ENCODE measurements at places on chromosomes 7 and 10. TPM values are rescaled to one million over a fixed set of nuclear protein-coding genes. Genes with fewer than 3 reads are reported as not detected.

The MOGAT3 gene
- not detected for total RNA-seq

The ANK3 gene
- total RNA-seq: 19.6 TPM

The HTR7 gene
- 18.0 TPM for total RNA-seq

The SLC26A5 gene
- not detected for total RNA-seq

The UPK3B gene
- 3.9 TPM for total RNA-seq

The NACAD gene
- total RNA-seq: 0.41 TPM

The PDZD7 gene
- 7.0 TPM for total RNA-seq

The FOXL3 gene
- not detected for total RNA-seq

The CHAT gene
- not detected for total RNA-seq

The NANOS1 gene
- 9.7 TPM for total RNA-seq

The PRSS1 gene
- total RNA-seq: not detected

The TLL2 gene
- 0.32 TPM for total RNA-seq

The AGAP3 gene
- total RNA-seq: 63.6 TPM

The CREM gene
- total RNA-seq: 57.3 TPM

The LRRC17 gene
- 5.0 TPM for total RNA-seq

The SMC3 gene
- 59.4 TPM for total RNA-seq

The SFR1 gene
- total RNA-seq: 5.7 TPM

The CCL26 gene
- total RNA-seq: 0.88 TPM

The SPAM1 gene
- total RNA-seq: not detected

The NODAL gene
- not detected for total RNA-seq

The AGAP4 gene
- total RNA-seq: 11.7 TPM

The CLRN3 gene
- total RNA-seq: not detected

The ODAD2 gene
- 1.8 TPM for total RNA-seq

The C7orf57 gene
- 0.32 TPM for total RNA-seq

The HPS6 gene
- total RNA-seq: 31.3 TPM

The OPN4 gene
- not detected for total RNA-seq

The MIOS gene
- 27.4 TPM for total RNA-seq

The TMEM26 gene
- total RNA-seq: not detected

The C10orf67 gene
- not detected for total RNA-seq

The NAPEPLD gene
- 4.5 TPM for total RNA-seq

The VAX1 gene
- 0.41 TPM for total RNA-seq

The OR6B1 gene
- not detected for total RNA-seq

The STEAP1B gene
- 35.9 TPM for total RNA-seq

The HOXA3 gene
- 2.6 TPM for total RNA-seq

The AKR1D1 gene
- total RNA-seq: not detected

All from A375 (cell line).